NB4 (cell line): ENCODE measurements at places on chromosomes 6 and 20.

- no peak for DNase-seq
Observed at GRCh38 chr6:64717281-64717680, 989.7 kb downstream of the EYS start.

DNA sequence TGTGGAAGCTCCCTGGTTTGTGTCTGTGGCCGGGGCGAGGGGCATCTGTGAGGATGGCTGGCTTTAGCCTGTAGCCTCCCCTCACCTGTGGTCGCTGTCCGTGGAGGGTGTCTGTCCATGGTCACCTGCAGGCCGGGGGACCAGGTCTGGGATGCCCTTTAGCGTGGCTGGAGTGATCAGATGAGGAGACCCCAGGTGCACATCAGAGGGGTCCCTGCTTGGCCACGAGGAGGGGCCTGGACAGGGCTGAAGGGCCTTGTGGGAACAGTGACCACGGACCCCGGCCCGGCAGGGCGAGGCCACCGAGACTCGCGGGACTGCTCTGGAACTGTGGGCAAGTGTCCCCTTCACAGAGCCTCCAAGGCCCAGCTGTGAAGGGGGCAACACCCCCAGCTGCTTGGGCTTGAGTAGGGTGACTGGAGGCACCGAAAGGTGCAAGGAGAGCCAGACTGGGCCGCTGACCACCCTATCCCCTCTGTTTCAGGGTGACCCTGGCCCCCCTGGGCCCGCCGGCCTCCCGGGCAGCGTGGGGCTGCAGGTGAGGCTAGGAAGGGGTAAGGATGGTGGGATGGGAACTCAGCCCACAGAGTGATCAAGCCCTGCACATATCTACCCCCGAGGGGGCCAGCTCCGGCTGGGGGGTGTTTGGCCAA, 8.6 kb downstream of the COL9A3 start:
- peak; percentile 21 for DNase-seq

- no peak for DNase-seq
Observed at GRCh38 chr6:64777941-64778785, 928.9 kb downstream of the EYS start.

DNA sequence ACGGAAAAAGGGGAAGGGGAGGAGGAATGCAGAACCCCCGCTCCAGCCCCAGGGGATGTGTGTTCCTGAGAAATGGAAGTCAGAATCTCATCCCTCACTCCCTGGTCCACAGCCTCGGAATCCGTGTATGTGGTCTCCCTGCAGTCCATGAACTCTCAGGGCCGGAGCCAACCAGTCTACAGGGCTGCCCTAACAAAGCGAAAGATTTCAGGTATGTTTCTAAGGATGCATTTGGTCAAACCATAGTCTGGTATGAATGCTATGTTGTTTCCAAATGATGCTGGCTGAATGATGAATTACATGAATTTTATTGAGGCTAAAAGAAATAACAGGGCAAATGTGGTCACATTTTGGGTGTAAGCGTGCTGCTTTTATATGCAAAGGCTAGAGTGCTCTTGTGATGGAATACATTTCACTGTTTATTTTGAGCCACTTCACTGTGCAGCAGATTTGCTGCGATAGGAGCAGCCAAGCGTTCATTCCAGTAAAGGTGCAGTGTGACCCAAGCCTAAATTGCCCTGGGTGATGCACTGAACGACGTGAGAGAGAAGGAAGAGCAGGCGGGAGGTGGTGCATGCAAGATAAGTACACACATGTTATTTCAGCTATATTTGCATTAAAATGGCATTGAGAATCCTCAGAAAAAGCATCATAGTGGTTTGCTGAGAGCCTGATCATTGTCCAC, 52.4 kb downstream of the FNDC1 start:
- DNase-seq: no peak

GRCh38 chr6:35566794-35567193, 54.1 kb upstream of the TULP1 start:
- no peak for DNase-seq

- no peak for DNase-seq
Observed at GRCh38 chr6:12584631-12585405, 131.7 kb upstream of the PHACTR1 start.

DNA sequence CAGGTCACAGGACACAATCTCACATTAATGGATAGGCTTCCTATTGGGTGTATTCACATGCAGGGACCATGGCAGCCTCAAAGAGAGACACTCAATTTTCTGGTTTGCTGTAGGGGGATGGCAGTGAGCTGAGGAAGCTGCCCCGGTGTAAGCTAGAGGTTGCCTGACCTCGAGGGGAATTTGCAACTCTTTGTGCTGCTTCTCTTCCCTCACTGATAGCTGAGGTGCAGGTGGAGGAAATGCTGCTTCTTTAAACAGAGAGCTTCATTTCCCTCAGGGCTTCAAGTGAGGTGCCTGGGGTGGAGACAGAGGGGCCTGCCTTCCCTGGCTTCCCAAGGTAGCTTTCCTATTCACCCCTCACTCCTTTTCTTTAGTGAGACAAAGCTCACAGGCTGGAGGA, 151.9 kb downstream of the CD83 start:
- no peak for DNase-seq

DNA sequence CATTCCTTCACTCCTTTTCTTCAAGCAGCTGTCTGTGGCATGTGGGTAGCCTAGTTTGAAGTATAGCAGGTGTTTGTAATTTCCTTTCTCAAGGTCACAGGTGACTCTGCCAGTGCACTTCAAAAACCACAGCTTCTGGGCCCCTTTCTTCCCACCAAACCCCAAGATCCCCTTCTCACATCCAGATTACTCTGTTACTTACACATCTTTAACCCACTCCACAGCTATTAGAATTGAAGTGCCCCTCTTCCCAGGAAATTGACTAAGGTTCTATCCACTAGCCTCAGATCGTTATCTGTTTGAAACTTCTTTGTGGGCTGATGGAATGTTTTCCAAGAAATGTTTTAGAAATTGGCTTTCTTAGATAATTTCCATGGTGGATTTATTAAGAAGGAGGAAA, 150.8 kb downstream of the AHI1 start:
- no peak for DNase-seq

DNA sequence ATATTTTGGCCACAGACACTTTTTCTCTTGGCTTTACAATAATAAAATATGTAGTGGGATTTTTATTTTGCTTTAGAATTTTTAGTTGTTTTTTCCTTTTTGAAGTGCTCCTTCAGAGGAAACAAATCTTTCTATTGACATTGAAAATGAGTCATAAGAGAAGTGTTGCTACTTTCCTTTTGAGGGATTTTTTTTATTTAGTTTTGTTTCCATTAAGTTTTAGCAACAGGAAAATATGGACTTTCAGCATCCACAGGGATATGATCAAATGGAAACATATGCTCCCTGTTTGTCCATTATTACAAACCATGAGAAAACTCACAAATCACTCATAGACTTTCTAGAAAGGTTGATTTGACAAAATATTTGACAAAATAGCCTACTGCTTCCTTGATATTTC, 65.3 kb upstream of the BMP2 start:
- DNase-seq: no peak

DNA sequence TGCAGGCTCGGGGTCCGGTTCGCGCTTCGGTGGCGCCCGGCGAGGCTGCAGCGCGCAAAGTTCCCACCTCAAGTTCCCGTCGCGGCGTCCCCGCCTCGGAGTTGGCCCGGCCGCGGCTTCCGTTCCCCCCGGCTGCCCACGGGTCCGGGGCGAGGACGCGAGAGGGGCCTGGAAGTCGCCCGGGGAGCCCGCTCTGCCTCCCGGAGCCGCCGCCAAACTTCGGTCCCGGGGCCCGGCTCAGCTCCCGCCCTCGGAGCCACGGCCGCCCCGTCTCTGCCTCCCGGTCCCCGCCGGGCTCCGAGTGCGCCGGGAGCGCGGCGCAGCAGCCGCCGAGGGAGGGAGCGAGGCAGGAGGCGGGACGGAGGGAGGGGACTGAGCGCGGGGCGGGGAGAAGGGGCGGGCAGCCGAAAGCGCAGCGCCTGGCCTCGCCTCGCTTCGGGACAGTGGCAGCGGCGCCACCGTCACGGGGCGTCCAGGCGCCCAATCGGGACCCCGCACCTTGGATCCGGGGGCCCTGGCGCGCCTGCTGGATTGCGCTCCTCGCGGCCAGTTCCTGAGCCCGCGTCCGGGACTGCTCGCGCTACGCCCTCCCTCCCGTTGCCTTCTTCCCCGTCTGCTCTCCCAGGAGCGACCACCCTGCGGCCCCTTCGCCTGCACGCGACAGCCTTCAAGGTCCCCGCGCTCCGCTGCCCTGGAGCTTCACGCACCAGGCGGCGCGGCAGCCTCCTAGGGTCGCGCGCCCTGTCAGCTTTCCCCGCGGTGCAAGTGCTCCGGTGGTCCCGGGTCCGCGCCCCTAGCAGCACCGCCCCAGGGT, at the start of gene KCNG1:
Gene KCNG1 (minus strand): TSS at position 305 of the 814 bp plus-strand sequence. CDS start 12,769 bp downstream, outside the sequence.
- peak; percentile 72 for DNase-seq

DNA sequence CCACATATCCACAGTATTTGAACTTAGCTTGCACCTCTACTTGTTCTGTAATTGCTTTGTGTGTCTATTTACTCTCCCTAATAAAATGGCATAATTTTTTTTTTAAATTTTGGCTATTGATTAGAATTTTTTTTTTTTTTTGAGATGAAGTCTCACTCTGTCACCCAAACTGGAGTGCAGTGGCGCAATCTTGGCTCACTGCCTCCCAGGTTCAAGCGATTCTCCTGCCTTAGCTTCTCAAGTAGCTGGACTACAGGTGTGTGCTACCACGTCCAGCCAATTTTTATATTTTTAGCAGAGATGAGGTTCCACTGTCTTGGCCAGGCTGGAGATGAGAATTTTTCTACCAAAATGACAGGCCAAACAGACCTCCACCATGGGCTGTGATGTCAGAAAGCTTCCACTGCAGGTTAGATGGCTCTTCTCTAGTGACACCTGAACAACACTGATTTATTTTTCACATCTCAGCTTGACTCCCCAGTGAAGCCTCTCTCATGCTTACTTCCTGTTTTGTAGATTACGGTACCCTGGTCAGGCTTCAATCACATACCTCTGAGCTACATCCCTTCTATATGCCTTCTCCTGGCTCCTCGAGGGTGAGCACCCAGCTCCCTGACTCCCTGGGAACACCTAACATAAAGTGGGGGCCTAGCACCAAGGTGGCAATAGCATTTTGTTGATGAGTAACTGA, 112.8 kb downstream of the ARHGAP18 start:
- no peak for DNase-seq

DNA sequence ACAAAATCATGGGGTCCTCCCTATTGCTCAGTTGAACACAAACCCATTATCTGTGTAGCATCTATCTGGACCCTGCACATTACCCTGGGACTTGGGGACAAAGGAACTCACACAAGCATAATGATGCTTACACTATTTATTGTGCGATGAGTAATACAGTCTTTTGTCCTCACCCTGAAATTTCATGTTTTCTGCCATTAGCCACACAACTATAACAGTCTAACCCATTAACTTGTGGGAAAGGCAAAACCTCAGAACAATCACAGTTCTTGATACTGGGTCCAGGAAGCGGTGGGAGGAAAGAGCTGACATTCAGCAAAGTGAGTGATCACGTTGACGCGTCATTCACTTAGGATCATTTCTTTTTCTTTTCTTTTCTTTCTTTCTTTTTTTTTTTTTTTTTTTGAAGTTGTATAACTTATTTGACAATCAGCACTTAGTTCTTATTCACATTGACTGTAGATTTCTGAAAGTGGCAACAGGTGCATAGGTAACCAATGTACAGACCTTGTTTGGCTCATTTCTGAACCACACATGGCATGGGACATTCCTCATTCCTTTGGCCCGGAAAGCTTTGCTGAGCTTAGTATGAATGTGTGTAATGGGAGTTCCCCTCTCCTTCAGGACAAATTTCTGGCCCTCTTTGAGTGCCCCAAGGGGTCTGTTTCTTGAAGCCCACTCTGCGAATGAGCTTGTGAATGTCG, 94.8 kb upstream of the CNKSR3 start:
- DNase-seq: no peak

DNA sequence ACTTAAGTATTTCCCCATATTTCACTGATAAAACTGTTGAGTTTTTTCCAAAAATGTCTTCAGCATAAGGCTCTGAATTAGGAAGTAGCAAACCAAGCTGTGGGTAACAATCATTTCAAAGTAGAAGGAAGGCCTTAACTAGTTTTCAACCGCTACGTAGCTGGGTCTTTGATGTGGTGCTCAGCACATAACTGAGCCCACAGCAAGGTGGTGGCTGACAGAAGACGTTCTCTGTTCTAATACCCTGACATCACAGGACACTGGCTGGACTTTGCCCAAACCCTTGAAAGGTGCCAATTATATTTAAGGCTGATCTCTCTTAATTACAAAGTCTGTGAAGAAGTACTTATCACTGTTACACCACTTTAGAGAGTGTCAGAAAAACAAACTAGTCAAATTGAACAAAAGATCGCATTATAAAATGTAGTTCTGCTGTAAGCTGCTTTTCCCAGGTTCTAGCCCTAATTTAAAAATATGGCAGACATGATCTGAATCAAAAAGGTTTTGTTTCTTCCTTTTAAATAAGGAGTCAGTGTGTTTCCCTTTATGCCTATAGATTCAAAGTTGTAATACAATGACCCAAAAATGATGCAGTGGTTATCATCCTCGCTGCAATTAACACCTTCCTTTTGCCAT, 26.7 kb downstream of the MAN1A1 start:
- no peak for DNase-seq

- DNase-seq: no peak
Observed at GRCh38 chr6:134690048-134690447, 259.9 kb downstream of the ALDH8A1 start.

DNA sequence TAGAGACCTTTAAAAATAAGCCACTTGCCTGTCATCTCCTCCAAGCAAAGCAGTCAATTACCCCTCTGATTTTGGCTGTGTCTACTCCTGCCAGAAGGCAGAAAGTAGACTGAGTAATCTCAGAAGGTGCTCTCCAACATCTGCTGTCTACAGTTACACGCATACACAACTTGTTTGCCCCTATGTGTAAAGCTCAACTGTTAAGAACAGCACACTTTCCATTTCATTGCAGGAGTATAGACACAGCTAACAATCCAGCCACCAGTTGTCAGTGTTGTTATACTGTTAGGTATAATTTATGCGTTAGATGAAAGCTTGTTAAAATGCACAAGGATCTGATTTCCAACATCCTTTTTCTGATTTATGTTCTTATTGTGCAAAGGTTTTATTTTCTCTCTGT, 88.2 kb downstream of the SAMD3 start:
- DNase-seq: no peak

- no peak for DNase-seq
Observed at GRCh38 chr6:23277521-23278179, 708.3 kb downstream of the HDGFL1 start.

DNA sequence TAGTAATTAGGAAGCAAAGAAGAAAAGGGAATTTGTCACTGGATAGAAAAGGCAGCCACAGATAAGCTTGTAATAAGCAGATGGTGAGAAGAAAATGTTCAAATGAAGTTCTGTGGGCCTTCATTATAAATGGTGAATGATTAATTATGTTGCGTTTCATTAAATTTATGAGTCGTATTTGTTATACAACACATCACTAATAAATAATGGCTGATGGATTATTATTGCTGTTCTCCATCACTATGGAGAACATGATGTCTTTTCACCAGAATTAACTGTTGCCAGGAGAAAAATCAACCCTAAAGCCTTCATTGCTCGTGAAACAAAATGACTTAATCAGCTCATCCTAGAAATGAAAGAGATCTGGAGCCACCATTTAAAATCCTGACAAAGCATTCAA, 158.5 kb downstream of the BTBD3 start:
- no peak for DNase-seq

- no peak for DNase-seq
Observed at GRCh38 chr6:126696921-126697693, 357.2 kb downstream of the CENPW start.

- no peak for DNase-seq
Observed at GRCh38 chr6:166526937-166527336, 59.5 kb downstream of the RAMACL start.

GRCh38 chr6:111530667-111531066, 47.6 kb upstream of the REV3L start:
- no peak for DNase-seq

GRCh38 chr6:37714836-37715420, 17.2 kb upstream of the MDGA1 start:
- DNase-seq: no peak

GRCh38 chr6:28355743-28356665, 6.3 kb downstream of the ZKSCAN3 start:
- peak; percentile 89 for DNase-seq
